ENCODE measurements at places on chromosomes 12 and 14.

DNA sequence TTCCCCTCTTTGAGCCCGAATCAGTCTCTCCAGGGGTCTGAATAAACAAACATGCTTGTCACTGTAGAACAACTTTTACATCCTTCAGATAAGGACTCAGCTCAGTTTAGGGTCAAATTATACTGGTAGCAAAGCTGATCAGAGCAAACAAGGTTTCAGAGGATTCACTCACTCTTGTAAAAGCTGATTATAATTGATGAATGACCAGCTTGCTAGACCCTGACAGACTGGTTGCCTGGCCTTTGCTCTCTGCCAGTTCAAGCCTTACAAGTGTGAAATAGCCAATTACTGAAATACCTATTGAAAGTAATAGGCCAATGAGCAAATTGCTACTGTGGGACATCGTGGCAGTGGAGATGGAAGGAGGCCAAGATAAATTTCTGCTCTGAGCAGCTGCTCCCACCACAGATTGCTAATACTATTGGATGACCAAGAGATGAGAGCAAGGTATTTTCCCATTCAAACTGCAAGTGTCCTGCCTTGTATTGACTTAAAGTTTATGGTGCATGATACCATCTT lies 177.6 kb downstream of the PDZRN4 start:
- DNase-seq, result no peak

GRCh38 chr12:32755654-32756475 lies at the start of gene YARS2:
TSS of gene YARS2 (minus strand) at chr12:32755897. CDS start at chr12:32755874, 23 bp downstream.
- DNase-seq, result peak; percentile 86

DNA sequence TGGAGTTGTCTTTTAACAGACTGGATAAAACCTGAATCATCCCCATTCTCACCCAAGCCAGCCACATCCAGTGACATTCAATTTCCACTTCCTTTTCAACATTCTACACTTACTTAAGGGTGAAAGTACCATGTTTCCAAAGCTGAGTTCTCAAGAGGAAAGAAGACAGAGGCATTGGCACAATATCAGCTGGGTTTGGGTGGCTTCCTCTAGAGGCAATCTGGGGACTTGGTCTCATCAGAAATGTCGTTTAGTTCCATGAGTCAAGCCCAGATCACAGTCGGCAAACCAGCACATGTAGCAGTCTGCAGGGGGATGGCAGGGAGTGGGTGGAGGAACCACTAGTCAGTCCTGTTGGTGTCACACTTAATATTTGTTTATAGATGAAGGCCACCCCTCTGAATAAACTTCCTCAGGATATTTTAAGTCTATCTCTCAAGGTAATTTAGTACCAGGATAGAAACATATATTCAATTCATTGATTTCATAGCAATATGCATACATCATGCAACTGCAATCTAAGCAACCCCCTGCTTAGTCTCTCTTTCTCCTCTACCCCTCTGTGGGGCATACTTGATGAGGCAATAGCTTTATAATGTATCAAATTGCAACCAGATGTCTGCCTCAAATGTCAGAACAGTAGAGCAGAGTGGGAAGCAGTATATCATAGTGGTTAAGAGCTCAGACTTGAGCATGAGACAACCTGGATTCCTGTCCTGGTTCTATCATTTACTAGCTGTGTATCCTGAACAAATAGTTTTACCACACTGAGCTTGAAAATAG lies 3.0 kb downstream of the SRRM4 start:
- DNase-seq, result no peak

DNA sequence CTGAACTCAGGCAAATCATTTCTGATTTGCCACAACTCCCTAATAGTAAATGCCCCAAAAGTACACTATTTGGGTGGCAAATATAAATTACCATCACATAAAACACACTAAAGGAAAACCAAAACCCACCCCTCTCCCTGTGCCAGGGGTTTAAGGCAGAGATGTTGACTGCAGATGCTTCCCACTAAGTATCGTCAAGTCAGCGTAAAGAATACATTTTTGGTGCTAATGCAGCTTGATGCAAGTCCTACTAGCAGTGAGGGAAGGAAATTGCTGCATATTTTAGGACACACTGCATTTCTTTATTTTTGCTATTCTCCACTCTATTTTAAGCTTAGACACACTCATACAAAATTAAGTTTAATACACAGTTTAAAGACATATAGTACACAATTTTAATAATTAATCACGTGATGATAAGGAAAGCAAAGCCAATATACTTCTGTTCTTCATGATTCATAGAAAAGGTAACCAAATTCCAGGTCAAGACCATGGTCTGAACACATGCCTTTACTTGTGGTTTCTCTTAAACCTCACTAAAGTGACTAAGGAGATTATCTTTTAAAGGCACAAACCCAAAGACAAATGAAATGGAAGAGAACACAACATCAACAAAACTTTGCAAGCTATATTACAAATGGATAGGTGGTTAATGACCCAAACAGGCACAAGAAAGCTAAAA lies 162.2 kb downstream of the STXBP6 start:
- DNase-seq, result no peak

GRCh38 chr14:22847661-22848341 lies 11.4 kb downstream of the MMP14 start:
- DNase-seq, result no peak

- DNase-seq, result no peak
Observed at GRCh38 chr12:28242496-28243309, 52.4 kb downstream of the CCDC91 start.

GRCh38 chr12:48198672-48198971 lies 4.5 kb downstream of the OR10AD1 start:
- no peak for DNase-seq

DNA sequence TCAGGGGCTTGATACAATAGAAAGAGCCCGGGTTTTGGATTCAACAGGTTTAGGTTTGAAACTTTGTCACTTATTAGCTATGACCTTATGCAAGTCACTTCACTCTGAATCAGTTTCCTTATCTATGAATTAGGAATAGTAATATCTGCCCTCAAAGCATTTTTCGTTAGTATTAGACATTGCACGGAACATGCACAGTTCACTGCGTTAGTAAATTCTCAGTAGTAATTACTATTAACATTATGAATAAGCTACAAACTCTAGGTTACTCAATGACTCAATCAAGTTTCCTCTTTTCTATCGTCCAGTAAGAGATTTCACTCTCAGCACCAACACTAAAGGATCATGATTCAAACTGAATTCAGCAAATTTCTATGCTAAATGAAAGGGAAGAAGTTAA lies 150.3 kb downstream of the CEP83 start:
- DNase-seq, result no peak

GRCh38 chr14:65901595-65901994 lies 489.1 kb downstream of the FUT8 start:
- no peak for DNase-seq

DNA sequence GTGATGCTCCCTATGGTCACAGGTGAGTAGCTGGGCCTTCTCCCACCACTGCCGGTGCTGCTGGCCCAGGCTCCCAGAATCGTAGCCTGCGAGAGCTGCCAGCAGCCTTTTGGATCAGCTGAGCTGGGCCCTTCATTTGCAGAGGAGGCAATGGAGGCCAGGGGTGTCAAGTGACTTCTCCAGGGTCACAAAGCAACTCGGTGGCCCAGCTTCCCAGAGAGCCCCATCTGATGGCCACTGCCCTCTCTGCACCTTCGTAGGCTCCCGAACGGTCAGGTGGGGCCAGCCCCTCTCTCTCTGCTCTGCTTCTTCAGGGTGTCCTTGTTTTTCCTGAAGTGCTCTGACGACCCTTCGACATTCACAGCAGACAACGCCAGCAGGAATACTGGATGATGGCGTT lies 4.6 kb downstream of the KRT80 start:
- no peak for DNase-seq

- no peak for DNase-seq
Observed at GRCh38 chr12:74981541-74981940, 228.1 kb downstream of the KCNC2 start.

GRCh38 chr14:35403603-35404448 lies 723 bp downstream of the NFKBIA start:
- DNase-seq, result peak; percentile 87

- DNase-seq, result no peak
Observed at GRCh38 chr12:91677556-91677955, 468.1 kb downstream of the BTG1 start.

- no peak for DNase-seq
Observed at GRCh38 chr12:613996-614395, 49.2 kb downstream of the NINJ2 start.

DNA sequence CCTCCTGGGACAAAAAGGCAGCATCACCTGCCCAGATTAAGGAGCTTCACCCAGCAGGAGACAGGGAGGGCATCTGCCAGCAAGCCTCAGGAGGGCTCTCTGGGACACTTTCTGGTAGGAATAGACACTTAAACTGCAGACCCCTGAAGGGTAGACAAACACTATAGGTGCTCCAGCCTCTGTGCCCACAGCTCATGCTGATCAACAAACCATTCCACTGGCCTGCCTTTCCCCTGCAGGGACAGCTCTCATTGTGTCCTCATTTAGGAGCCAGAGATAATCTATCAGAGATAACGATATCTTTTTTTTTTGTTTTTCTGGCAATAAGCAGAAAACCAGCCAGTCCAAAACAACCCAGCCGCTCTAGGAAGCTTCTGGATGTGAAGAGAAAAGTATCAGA lies 251.8 kb upstream of the CCDC196 start:
- DNase-seq, result no peak

- no peak for DNase-seq
Observed at GRCh38 chr12:93447555-93448290, 6.0 kb upstream of the UBE2N start.

GRCh38 chr12:80707126-80707829 lies at the start of gene MYF6:
TSS of gene MYF6 (plus strand) at chr12:80707634. CDS start at chr12:80707720, 86 bp downstream.
- no peak for DNase-seq

DNA sequence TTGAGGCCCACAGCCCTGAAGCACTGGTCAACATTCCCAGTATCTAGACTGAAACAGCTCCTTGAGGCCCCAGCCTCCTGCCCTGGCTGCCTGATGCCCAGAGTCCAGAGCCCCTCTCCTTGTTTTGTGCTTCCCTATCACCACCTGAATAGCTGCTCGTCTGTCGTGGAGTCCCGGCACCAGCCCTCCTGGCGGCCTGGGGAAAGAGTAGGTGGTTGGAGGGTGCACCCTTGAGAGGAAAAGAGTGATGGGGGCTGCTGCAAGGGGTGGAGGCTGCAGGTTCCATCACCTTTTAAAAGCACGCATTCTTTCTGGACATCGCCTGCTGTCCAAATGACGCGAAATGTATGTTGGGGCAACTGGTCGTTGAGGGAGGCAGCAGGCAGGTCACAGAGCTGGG lies 3.2 kb downstream of the RABGGTA start:
- no peak for DNase-seq

GRCh38 chr12:92785563-92785950 lies 82.8 kb downstream of the PLEKHG7 start:
- no peak for DNase-seq

DNA sequence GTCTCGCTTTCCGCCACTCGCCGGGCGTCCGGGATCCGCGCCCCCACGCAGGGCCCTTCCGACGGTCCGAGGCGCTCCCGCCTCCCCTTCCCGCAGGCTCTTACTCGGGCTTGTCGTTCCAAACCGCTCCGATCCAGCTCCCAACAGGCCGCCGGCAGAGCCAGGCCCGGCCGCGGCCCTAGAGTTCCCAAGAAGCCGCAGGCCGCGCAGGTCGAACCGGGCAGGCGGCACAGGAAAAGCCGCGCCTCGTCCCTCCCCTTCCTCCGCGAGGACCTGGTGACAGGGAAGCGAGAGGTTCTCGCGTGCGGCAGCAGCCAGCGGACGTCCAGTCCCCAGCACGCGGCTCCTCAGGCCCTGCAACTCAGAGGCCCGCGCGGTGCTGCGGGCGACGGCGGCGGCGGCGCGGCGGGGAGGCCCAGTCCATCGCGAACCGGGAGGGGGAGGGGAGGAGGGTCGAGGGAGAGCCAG lies 272 bp downstream of the HECTD1 start:
- DNase-seq, result no peak

DNA sequence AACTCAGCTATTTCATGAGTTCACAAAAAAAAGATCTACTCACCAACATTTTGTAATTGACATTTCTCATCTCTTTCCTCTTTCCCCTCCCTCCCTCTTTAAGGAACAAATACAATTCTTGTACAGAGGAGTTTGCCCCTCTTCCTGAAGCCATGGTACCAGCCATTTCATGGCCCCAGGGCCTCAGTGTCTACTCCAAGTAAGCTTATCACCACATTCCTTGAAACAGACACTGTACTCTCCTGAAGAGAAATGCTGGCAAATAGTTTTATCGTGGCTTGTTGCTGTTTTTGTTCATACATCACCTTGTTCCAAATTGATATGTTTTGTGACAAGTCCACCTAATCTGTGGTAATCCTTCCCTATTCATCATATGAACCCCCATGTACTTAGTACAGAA lies 29.7 kb upstream of the IGF1 start:
- DNase-seq, result no peak

DNA sequence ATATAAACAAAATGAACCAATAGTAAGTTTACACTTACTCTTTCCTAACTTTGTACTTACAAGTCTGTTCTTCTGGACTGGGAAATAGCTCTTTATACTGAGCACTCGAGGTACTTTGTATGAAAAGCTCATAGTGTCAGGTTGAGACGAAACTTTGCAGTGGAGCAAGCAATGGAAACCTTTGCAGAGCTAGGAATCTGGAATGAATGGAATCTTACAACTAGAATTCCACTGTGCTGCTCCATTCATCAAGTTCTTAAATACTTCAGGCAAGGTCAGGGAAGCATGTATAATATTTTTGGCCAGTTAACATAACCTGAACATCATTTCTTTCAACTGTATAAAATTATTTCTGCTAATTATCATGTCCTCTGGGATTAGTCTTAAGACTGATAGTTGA lies 1327.5 kb upstream of the FLRT2 start:
- DNase-seq, result no peak

- DNase-seq, result no peak
Observed at GRCh38 chr14:68413509-68413908, 379.4 kb downstream of the ZFP36L1 start.

DNA sequence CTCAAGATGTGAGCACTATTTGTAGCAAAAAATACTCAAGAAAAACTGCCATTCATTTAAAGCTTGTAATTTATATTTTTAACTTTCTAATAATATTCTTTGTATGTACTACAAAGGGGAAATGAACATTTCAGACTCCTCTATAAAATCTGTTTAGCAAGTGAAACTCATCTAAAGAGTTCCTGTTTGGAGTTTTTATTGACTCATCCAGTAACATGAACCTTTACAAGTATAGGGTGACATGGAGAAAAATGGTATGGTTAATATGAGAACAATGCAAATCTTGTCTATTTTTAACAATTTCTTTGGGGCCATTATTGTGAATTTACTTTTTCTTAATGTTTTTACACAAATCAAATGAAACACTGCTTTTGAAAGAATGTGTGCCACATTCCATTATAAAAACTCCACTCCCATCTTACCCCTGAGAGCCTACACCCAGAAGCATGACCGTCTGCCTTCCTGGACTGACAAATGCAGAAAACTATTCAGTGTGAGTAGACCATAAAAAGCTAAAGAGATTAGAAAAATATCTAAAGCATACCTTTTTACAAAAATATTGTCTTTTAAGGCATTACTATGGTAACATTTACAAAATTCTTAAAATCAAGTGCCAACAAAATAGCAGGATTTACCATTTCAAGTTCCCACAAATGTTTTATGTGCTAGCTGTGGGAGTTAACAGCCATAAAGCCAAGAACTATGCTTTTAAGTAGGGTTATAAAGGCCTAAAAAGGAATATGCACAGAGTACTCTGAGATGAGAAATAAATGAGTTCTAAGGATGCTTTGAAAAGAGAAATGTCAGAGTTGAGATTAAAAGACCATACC lies 144.0 kb downstream of the ADAMTS20 start:
- no peak for DNase-seq

- DNase-seq, result no peak
Observed at GRCh38 chr12:116133149-116133548, 144.3 kb downstream of the MED13L start.
